NCI-H524 treated with DMSO at 0.1 percent for 48 hours (cell line): ENCODE measurements at places on chromosomes 2 and 18.

DNA sequence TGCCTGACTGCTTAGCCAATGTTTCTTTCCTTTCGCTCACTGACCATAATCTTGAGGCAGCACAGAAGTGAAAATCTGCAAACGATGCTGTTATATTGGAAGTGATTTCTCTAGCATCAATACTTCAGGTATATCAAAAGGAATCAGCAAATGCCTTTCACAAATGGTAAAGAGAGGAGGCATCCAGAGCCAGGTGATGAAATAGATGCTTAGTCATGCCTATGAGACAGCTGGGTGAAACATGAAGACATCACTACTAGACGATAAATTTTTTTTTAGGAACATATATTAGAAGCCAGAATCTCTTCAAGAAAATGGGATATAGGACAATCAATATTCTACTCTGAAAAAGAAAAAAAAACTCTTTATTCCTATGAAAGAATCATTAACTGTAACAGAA lies 249.2 kb upstream of the SLC39A10 start:
- no peak for DNase-seq

- DNase-seq: no peak
Observed at GRCh38 chr2:68764041-68764805, 29.6 kb downstream of the ARHGAP25 start.

- DNase-seq: no peak
Observed at GRCh38 chr2:13002536-13003331, 286.0 kb downstream of the TRIB2 start.

DNA sequence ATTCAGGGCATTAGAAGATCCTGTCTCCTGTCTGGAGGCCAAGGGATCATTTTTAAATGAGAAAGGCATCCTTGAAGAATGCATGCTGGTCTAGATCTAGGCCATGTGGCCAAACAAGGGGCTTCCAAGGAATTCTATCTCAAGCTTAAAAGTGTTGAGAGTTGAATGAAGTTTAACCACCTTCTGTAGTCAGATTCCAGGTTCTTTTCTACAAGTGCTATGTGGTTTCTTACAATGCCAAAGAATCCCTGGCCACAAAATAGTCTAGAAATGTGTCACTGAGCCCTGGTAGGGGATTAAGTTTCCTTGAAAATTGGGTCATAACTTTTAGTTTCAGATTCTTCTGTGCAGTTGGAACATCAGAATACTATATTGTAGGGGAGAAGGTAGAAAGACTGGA lies 640.7 kb upstream of the ACVR2A start:
- no peak for DNase-seq

GRCh38 chr18:25799231-25799630 lies 291.2 kb downstream of the SS18 start:
- no peak for DNase-seq

GRCh38 chr18:53739700-53740099 lies 484.8 kb downstream of the MBD2 start:
- DNase-seq: no peak
